ENCODE measurements at places on chromosomes 12 and 14.
A peak's percentile ranks its signal among the peaks of the same experiment; 100 is the strongest.

GRCh38 chr12:79532907-79533288, 157.9 kb downstream of the PAWR start:
- DNase-seq, result no peak

DNA sequence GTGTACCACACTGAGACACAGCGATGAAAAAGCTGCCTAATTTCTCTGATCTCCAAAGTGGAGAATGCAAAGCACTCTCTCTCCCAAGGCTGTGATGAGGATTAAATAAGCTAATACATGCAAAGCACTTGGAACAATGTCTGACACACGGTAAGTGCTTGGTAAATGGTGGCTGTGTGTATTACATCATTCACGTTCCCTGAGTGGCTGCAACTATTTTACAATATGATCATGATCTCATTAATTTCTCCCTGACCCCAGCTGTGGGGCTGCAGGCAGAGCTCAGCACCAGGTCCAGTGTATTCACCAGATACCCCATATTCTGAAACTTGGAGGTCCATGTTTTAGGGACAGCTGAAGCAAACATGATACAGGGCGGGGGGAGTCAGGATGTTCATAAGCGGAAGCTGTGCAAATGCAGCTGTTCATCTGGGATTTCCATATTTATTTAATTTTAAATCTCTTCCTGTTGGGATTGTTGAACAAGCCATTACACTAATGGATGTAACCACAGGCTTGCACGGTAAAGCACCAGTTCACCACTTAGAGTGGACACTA, 106.4 kb downstream of the CCDC60 start:
- DNase-seq, result no peak

GRCh38 chr12:89507015-89507824, 17.4 kb downstream of the GALNT4 start:
- DNase-seq, result no peak

DNA sequence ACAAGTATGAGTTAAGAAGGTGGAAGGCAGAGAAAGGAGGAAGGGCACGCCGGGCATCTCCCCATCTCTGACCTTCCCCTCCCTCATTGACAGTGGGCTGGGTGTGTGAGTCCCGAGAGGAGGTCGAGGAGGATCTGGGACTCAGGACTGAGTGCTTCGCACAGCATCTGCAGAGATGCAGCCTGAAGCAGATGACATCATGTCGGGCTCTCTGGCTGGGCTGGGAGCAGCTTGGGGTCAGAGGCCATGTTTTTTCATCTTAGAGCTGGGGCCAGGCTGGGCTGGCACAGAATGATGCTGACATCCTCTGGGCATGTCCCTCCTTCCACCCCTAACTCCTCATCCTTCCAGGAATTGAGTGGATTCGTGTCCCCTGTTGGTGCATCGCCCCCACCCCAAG, 43.5 kb downstream of the CMKLR1 start:
- DNase-seq, result no peak

DNA sequence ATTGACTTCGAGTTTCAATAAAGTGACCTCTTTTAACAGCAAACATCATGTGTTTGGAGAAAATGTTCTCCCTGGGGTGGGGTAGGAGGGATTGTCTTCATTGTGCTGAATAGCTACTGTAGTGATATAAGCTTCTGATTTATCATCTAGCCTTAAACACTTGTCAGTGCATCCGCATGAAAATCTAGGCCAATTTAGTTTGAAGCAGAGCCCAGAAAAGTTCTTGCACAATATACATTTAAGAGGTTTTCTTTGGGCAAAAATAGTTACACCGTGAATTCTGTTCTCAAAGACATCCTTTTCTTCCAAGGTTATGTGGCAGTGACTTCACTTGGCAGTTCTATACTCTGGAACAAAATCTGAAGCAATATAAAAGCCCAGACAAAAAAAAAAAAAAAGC, 136.0 kb upstream of the IFNG-AS1 start:
- no peak for DNase-seq

- no peak for DNase-seq
Observed at GRCh38 chr14:63214417-63215196, 10.4 kb downstream of the RHOJ start.

GRCh38 chr12:68224613-68225285, 861 bp downstream of the IL26 start:
- DNase-seq, result no peak

DNA sequence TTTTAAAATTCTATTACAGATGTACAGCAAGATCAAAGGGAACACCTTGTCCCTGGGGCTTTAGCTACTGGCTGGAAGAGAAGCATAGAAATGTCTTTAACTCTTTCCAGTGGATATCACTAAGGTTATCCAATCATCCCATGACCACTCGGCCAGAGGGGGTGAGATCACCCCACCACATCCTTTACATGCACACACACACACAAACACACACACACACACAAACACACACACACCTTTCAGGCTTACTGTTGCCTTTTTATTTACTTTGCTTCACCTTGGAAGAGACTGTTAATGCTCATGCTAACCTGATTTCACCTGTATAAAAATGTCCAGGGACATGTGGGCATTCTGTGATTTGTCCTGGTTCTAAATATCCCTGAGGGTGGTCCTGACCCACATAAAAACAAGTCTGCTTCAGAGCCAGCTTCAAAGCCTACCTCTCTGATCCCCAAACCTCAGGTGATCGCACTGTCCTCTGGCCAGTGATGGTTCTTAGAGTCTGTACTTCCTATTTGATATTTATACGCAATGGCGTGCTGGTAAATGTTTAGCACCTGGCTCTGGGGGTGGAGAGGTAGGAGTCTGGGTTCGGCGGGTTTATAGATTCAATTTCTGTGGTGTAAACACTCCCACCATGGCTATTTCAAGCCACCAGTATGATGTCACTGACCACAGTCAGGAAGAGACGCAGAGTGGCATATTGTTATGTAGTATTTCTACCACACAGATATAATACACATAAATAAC, 166.1 kb upstream of the EEA1 start:
- DNase-seq, result no peak

- DNase-seq, result no peak
Observed at GRCh38 chr14:89702073-89702875, 252.3 kb downstream of the EFCAB11 start.

DNA sequence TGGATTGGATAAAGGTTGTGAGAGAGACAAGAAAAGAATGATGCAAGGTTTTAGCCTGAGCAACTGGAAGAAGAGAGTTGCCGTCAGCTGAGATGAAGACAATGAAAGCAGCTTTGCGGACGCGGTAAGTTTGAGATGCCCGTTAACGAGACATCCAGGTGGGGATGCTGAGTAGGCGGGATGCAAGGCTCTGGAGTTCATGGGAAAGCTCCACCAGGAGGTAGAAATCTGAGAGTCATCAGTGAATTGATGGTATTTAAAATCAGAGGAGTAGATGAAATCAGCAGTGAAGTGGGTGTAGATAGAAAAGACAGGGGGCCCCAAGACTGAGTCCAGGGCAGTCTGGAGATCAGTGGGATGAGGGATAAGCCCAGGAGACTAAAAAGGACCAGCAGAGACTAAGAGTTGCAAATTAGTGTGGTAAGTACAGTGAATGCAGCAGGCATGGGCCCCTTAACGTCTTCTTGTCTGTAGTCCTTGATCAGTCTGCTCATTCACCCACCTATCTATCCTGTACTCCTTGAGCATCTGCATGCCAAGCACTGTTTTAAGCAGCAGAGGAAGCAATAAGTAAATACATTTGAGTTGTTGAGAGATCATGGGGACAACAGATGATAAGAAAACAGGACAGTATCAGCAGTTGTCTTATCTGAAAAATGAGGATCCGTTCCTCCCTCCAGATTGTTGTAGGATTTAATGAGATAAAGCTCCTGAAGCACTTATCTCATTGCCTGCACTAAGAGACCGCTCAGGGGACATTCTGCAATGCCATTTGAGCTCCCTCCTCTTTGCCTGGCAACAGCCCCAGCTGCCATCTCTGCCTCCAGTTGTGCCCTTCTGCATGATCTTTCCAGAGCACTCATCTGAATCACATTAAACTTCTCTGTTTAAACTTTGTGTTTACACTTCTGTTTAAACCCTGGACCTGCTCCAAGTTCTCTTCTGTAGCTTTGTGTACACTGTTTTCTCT, 91.5 kb downstream of the APAF1 start:
- no peak for DNase-seq

DNA sequence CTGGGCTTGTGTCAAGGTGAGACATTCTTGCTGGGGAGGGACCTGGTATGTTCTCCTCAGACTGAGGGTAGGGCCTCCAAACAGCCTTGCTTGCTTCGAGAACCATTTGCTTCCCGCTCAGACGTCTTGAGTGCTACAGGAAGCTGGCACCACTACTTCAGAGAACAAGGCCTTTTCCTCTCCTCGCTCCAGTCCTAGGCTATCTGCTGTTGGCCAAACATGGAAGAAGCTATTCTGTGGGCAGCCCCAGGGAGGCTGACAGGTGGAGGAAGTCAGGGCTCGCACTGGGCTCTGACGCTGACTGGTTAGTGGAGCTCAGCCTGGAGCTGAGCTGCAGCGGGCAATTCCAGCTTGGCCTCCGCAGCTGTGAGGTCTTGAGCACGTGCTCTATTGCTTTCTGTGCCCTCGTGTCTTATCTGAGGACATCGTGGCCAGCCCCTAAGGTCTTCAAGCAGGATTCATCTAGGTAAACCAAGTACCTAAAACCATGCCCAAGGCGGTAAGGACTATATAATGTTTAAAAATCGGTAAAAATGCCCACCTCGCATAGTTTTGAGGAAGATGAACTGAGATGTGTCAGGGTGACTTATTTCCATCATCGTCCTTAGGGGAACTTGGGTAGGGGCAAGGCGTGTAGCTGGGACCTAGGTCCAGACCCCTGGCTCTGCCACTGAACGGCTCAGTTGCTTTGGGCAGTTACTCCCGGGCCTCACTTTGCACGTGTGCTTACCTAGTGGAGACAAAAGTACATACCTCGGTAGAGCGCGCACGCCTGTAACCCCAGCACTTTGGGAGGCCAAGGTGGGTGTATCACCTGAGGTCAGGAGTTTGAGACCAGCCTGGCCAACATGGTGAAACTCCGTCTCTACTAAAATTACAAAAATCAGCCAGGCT, 4.3 kb downstream of the GAPDH start:
- no peak for DNase-seq

DNA sequence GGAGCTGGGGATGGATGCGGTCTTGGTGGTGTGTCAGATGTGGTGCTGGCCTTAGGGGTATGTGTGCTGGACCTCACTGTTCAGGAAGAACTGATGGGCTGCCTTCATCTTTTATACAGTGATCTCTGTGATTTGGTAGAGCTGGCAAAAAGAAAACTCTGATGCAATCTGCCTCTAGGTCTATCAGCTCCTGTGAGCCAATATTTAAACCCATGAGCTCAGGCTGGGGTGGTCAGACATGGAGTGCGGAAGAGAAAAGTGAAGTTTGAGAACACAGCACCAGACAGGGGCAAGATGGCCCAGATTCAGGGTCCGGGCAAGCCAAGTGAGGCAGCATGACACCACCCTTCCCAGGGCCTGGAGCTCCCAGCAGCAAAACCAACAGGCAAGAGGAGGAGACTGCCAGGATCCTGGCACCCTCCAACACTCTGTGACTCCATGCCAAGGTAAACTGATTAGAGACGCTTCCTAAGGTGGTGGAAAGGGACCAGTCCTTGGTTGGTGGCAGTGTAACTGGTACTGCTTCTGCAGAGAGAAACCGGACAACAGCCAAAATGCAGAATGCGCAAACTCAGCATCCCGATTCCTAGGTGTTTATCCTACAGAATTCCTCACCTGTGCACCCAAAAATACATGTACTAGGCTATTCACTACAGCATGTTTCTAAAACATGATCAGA, 82.3 kb downstream of the CHGA start:
- no peak for DNase-seq

GRCh38 chr12:129202109-129202814, 349.0 kb downstream of the GLT1D1 start:
- no peak for DNase-seq

GRCh38 chr12:23813206-23813605, 136.3 kb downstream of the SOX5 start:
- no peak for DNase-seq

GRCh38 chr12:88750867-88751543, 170.7 kb upstream of the KITLG start:
- DNase-seq, result no peak

GRCh38 chr12:126681676-126682075, 1585.3 kb upstream of the TMEM132C start:
- DNase-seq, result no peak

- no peak for DNase-seq
Observed at GRCh38 chr12:118345355-118345754, 27.4 kb downstream of the TAOK3 start.

DNA sequence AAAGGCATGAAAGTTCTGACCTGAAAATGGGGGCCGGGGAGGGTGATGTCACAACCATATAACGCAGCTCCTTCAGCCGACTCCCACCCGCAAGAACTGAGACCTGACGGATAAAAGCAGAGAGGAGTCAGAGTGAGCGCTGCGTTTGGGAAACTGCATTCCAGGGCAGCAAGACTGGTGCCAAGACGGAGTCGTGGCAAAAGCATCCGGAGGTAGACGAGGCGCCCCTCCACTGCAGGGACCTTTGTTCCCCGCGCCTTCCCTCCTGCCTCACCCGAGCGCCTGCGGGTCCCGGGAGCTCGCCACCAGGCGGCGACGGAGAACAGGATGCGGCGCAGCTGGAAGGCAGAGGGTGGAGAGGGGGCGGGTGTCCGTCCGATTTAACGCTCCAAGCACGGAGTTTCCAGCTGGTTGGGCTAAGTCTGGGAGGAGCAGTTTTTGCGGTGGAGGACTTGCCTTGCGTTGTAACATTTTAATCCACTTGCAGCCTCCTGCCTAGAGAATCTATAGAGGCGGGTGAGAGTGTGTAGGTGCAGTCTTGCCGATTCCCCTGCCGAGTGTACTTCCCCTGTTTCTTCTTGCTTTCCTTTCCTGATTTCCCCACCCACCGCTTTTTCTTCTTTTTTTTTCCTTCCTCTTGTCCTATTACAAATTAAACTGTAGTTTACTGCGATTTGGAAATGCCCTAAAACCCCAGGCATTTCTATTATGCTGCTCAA, 1.2 kb upstream of the CPNE8 start:
- peak; percentile 46 for DNase-seq

DNA sequence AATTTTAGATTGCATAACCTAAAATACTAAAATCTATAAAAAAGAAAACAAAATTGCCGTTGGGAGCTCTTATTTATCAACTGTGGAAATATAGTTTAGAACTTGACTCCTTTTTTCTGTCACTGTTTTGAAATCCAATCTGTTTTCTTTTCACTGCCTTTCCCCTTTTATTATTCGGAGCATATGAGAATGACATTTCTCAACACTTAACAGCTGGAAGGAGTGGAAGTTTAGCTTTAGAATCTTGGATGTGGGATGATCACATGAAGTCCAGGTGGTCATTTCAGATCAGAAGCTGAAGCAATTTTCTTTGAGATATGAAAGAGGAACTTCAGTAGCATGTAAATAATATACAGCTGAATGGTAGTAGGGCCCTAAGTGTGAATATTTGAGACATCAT, 16.7 kb downstream of the TRHDE start:
- no peak for DNase-seq

- no peak for DNase-seq
Observed at GRCh38 chr14:29454026-29454693, 473.5 kb downstream of the PRKD1 start.

- DNase-seq, result no peak
Observed at GRCh38 chr12:84599539-84599938, 313.1 kb downstream of the SLC6A15 start.
